ENCODE measurements at places on chromosomes 4 and X.

- H3K4me1 ChIP-seq: no peaks in the 10 kb centered on the region
- no peaks in the 10 kb centered on the region for H3K36me3 ChIP-seq
- no peak for DNase-seq
- H3K27me3 ChIP-seq: no peaks in the 10 kb centered on the region
Measured at GRCh38 chrX:8689473-8689872, 42.5 kb downstream of the ANOS1 start.

GRCh38 chrX:5907207-5907606, 321.5 kb downstream of the NLGN4X start:
- H3K27me3 ChIP-seq: no peaks in the 10 kb centered on the region
- H3K27ac ChIP-seq: no peak overlapping the region
- no peaks in the 10 kb centered on the region for H3K4me1 ChIP-seq
- H3K4me3 ChIP-seq: no peak overlapping the region

GRCh38 chr4:42855779-42856178, 36.7 kb upstream of the GRXCR1 start:
- no peaks in the 10 kb centered on the region for H3K36me3 ChIP-seq
- H3K4me3 ChIP-seq: no peak overlapping the region
- no peaks in the 10 kb centered on the region for H3K4me1 ChIP-seq
- H3K27me3 ChIP-seq: no peaks in the 10 kb centered on the region

- DNase-seq: no peak
- no peaks in the 10 kb centered on the region for H3K4me1 ChIP-seq
- H3K27me3 ChIP-seq: no peaks in the 10 kb centered on the region
Measured at GRCh38 chrX:32448320-32448719, 763.0 kb downstream of the DMD start.

GRCh38 chrX:78658414-78658813, 714 bp downstream of the RTL3 start:
- no peak overlapping the region for H3K4me3 ChIP-seq
- no peaks in the 10 kb centered on the region for H3K27me3 ChIP-seq

GRCh38 chr4:4981427-4981826, 37.8 kb downstream of the CYTL1 start:
- no peak overlapping the region for H3K27ac ChIP-seq
- H3K36me3 ChIP-seq: no peaks in the 10 kb centered on the region
- no peaks in the 10 kb centered on the region for H3K4me1 ChIP-seq
- no peak for DNase-seq
- H3K27me3 ChIP-seq: no peaks in the 10 kb centered on the region

DNA sequence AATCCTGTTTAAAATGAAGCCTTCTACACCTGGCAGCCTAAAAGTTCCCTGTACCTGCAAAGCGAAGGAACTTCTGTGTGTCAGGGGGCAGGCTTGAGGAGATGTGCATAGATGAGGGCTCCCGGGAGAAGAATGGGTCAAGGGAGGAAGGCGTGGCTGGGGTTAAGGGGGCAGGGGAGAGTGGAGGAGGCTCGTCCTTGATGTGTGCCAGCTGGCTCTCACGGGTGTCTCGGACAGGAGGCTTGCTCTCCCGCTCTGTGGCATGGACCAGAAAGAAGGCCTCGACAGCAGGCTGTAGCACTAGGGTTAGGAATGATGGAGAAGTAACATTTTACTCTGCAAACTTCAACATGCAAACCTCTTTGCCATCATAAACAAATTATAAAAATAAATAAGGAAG, 104.6 kb upstream of the HSD17B10 start:
- no peak for DNase-seq
- no peak overlapping the region for H3K4me3 ChIP-seq
- peaks cover 37% of the 10 kb centered on the region for H3K36me3 ChIP-seq

DNA sequence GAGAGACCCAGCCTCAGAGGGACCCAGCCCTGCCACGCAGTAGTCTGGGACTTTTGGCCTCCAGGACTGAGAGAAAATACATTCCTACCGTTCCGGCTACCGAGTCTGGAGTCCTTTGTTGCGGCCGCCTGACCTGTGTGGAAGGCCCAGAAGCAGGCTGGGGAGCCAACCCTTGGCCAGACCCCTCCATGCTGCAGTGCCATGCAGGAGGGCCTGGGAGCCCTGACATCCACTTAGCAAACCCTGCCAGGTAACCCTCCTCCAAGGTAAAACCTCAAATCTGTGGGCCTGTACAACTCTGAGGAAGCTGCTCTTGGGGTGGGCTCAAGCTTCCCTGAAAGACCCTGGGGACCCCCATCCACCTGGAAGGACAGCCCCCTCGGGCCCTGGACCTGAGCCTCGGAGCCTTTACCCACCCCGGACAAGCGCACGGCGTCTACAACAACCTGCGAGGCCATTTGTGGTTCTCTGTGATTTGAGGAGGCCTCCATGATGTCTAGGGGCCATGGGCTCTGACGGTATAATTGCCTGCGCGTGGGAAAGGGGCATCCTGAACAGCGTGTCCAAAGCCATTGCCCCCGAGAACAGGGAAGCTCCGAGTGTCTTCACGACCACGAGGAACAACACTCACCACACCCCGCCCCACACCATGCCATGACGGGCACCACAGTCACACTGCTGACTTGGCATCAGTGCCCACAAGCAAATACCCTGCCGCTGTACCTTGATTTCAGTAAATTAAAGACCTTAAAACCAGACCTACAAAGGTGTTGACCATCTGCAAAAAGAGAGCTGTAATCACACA, 58.7 kb downstream of the ZFYVE28 start:
- no peaks in the 10 kb centered on the region for H3K36me3 ChIP-seq
- no peak for DNase-seq
- H3K4me3 ChIP-seq: no peak overlapping the region
- peaks cover 10% of the 10 kb centered on the region for H3K4me1 ChIP-seq

- H3K27ac ChIP-seq: no peak overlapping the region
- DNase-seq: no peak
- H3K4me1 ChIP-seq: peaks cover 1% of the 10 kb centered on the region
- no peaks in the 10 kb centered on the region for H3K27me3 ChIP-seq
Measured at GRCh38 chr4:8248091-8248490, 21.5 kb upstream of the HTRA3 start.

GRCh38 chr4:163544407-163545038, 50.0 kb downstream of the TMA16 start:
- H3K4me1 ChIP-seq: peaks cover 10% of the 10 kb centered on the region
- H3K27me3 ChIP-seq: no peaks in the 10 kb centered on the region
- peak overlapping the region; percentile 69 for H3K4me3 ChIP-seq
- DNase-seq: no peak

- no peaks in the 10 kb centered on the region for H3K27me3 ChIP-seq
- H3K4me3 ChIP-seq: no peak overlapping the region
- H3K36me3 ChIP-seq: peaks cover 22% of the 10 kb centered on the region
- peaks cover 53% of the 10 kb centered on the region for H3K4me1 ChIP-seq
Measured at GRCh38 chr4:168881781-168882420, 128.2 kb downstream of the CBR4 start.

GRCh38 chr4:175875993-175876771, 64.1 kb upstream of the GPM6A start:
- no peaks in the 10 kb centered on the region for H3K36me3 ChIP-seq
- no peak overlapping the region for H3K4me3 ChIP-seq
- no peaks in the 10 kb centered on the region for H3K27me3 ChIP-seq
- no peak for DNase-seq
- no peak overlapping the region for H3K27ac ChIP-seq

DNA sequence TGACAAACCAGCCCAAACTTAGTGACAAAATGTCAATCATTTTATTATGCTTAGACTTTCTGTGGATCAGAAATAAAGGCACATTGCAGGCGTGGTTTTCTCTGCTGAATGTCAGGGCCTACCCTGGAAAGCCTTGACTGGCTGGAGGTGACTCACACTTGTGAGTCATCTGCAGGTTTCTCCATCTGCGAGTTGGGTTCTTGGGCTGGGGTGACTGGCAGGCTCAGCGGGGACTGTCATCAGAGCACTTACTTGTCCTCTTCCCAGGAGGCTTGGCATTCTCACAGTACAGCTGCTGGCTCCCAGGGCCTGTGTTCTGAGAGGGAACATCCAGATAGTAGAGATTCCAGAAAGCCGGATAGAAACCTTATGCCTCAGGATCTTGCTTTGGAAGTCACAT, 153.8 kb upstream of the AGA start:
- no peaks in the 10 kb centered on the region for H3K36me3 ChIP-seq
- H3K27me3 ChIP-seq: no peaks in the 10 kb centered on the region
- DNase-seq: no peak
- no peak overlapping the region for H3K4me3 ChIP-seq
- no peak overlapping the region for H3K27ac ChIP-seq

DNA sequence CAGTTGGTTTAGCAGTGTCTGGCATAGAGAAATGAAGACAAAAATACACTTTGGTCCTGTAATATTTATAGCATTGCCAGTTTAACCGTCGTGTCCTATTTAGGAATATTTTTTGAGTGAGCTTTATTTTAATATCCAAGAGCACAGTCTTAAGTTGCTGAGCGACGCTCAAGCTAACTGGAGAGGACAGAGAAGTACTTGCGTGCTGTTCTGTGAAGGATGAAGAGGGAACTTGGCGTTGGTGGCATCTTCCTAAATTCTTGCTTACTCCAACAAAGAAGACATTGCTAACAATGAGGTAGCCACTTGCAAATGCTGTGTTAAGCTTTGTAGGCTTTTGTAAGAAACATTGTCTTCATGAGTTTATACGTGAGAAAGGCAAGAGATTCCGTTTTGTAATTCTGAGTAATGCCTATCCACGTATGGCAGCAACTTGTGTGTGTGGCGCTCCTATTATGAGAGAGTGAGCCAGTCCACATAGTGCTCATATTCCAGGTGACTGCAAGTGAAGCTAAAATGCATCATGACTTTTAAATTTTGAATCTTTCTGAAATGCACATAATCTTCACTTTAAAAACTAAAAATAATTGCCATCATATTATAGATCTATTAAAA, 50.6 kb downstream of the SYNPO2 start:
- no peaks in the 10 kb centered on the region for H3K36me3 ChIP-seq
- DNase-seq: no peak
- H3K27me3 ChIP-seq: no peaks in the 10 kb centered on the region
- H3K4me1 ChIP-seq: peaks cover 27% of the 10 kb centered on the region
- peak overlapping the region; percentile 63 for H3K4me3 ChIP-seq

DNA sequence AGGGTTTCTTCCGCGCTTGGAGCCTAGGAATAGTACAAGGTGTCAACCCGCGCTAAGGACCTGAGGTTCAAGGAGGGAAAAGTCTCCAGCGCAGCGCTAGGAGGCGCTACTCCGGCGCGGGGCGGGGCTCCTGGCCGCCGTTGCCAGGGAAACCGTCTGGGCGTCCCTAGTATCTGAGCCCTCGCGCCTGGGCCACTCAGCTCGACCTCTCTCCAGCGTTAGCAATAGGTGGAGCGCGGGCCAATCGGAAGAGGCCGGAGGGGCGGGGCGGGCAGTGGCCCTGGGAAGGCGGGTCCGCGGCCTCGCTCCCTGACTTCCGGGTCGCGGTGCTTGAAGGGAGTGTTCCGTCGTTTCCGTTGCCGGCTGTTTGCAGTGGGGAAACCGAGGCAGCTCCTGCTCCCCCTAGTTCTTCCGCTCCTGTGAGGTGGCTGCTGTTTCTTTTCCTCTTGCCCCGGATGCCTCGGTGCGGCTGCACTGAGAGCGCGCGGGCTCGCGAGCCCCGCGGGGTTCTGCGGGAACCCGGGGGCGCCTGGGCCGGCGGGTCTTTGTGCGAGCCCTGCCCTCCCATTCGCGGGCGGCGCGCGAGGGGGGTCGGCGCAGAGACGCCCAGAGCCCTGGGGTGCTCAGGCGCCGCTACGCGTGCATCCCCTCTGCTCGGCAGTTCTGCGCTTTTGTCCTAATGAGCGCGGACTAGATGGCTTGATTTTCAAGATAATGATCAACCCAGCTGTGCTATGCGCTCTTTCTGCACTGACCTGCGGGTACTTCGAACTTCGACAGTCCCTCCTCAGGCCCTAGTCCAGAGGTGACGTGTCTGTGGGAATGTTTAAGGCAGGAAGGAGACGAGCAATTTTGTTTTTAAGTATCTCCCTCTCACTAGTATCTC, at the start of gene ELMOD2:
ELMOD2 (plus strand) TSS at position 312 of the 886 bp plus-strand sequence. CDS start 1,261 bp downstream, outside the sequence.
- DNase-seq: peak; percentile 97
- H3K27ac ChIP-seq: peak within 1 kb of the TSS; percentile 75
- no peaks in the 10 kb centered on the region for H3K36me3 ChIP-seq
- H3K27me3 ChIP-seq: no peaks in the 10 kb centered on the region

DNA sequence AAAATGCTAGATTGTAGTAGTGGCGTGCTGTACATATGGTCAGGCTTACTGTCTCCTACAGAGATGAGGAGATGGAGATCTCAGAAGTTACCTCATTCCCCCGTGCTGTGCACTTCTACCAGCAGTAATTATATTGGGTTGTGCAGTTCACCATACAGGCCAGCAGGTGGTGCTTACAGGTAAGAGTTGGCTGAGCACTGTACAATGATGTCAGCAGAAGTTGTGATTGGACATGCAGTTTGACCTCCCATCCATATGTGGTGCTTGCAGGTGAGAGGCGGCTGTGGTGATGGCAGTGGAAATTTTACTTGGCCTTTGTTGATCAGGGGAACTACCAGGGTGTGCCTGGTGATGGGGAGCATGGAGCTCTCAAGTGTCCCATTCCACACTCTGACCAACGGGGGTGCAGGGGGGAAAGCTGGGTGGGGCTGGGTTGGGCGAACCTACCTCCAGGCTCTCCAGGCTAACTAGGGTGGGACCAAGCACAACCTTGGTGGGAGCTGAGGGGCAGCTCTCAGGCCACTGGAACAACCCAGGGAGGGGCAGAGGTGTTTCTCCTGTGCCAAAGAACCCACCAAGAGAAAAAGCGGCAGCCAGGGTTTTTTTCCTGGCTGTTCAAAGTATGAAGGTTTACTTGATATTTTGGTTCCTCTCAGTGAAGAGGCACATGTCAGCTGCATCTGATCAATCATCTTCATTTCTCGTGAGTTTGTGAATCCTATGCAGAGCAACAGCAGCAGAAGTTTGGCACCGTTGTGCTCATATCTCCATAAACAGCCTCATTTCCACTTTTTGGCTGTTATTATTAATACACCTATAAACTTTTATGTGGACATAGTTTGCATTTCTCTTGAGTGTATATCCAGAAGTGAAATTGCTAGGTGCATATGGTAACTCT, 73.8 kb upstream of the FREM3 start:
- no peaks in the 10 kb centered on the region for H3K36me3 ChIP-seq
- no peak overlapping the region for H3K27ac ChIP-seq
- H3K27me3 ChIP-seq: no peaks in the 10 kb centered on the region
- DNase-seq: no peak
- H3K4me1 ChIP-seq: no peaks in the 10 kb centered on the region

DNA sequence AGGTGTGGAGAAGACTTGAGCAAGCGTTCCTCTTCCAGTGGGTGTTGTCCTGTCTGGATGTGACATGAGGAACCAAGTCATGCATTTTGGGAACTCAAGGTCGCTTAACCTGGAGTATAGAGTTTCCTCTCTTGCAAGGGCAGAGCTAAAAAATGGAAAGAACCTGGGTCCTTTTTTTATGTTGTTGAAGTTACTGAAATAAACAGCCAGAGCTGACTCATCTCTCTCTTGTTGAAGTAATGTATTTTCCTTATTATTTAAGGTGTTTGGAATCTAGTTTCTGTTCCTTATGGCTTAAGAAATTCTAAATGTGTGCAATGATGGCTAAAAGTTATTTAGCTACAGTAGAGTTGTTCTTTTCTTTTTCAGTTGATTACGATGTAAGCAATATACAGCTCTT, 314.5 kb downstream of the CAMK2D start:
- H3K27ac ChIP-seq: peak overlapping the region; percentile 44
- H3K36me3 ChIP-seq: no peaks in the 10 kb centered on the region

DNA sequence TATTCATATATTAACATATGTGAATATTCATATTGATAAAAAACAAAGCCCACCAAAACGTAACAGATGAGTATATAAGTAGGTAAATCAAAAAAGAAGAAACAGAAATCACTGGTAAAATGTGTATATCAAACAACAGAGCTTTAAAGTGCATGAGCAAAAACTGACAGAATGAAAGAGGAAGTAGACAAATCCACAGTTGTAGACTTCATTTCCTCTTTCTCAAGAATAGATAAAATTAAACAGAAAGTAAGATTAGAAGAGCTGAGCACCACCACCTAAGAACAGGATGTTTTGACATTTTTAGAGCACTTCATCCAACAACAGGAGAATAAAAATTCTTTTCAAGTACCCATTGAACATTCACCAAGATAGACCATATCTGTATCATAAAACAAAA, 64.6 kb downstream of the CNKSR2 start:
- no peaks in the 10 kb centered on the region for H3K27me3 ChIP-seq
- no peak for DNase-seq
- H3K27ac ChIP-seq: no peak overlapping the region
- no peaks in the 10 kb centered on the region for H3K36me3 ChIP-seq

Data from thoracic aorta (tissue), 2 donors.